ENCODE measurements at places on chromosomes 11 and 22.

- DNase-seq: no peak
Measured at GRCh38 chr11:119672597-119672996, 56.4 kb downstream of the NECTIN1 start.

DNA sequence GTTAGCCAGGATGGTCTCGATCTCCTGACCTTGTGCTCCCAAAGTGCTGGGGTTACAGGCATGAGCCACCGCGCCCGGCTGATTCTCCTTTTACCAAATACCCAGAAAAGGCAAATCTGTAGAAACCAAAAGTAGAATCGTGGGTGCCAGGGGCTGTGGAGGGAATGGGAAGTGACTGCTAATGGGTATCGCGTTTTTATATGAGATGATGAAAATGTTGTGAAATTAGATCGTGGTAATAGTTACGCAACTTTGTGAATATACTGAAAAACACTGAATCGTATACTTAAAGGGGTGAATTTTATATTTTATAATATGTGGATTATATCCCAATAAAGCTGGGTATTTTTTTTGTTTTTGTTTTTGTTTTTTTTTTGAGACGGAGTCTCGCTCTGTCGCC is 48.2 kb upstream of the CREB3L1 start:
- DNase-seq: no peak

DNA sequence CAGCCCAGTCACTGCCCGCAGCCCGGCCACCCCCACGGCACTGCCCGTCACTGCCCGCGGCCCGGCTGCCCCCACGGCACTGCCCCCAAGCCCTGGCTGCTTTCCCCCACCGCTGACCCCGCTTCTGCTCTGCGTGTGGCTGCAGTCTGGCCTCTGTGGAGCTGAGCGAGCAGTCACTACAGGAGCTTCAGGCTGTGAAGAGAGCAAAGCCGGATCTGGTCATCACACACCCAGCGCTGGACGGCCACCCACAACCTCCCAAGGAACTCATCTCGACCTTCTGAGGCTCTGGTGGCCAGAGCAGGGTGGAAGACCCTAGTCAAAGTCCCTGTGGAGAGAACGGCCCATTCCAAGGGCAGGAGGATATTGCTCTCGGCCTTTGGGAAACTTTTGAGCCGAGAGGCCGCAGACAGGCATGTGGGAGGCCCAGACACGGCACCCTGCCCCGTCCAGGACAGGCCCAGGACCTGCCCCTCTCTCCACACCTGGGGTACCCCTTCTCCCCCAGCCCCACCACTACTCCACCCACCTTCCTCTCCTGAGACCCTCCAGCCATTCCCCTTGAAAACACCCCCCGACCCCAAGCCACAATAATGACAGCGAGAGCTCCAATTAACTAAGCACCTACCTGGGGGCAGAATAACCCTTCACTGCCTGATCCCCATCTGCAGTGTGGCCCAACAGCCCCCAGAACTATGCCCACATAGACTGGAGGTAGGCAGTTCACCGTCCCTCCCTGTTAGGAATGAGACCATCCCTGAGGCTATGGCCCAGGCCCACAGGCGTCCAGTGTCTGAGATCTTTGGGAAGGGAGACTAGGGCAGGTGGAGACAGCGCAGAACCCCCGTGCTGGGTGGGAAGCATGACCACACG is 3.7 kb upstream of the PGGHG start:
- DNase-seq: no peak

GRCh38 chr11:29006668-29007067 is 898.5 kb downstream of the METTL15 start:
- no peak for DNase-seq

DNA sequence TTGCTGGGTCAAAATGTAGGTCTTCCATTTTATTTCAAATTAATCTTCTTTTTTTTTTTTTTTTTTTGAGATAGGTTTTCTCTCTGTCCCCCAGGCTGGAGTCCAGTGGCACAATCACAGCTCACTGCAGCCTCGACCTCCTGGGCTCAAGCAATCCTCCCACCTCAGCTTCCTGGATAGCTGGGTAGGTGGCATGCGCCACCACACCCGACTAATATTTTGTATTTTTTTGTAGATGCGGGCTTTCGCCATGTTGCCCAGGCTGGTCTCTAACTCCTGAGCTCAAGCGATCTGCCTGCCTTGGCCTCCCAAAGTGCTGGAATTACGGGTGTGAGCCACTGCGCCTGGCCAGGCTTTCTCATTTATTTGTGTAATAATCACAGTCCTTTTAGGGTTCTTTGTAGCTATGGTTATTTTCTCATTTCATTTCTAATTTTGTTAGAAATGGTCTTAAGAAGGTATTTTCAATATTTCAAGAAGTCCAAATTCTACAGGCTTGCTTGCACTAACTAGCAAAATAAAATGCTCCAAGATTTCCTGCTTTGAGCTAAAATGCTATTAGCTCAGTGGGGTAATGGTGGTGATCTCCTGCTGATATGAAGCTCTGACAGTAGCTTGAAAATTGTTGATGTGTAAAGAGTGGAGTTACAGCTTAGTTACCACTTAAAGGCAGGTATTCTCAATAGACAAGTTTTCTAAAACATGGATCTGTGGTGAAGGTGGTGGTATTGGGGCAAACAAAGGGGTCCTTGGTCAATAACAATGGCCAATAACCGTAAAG is 50.0 kb downstream of the RBX1 start:
- no peak for DNase-seq

- peak; percentile 7 for DNase-seq
Measured at GRCh38 chr11:111797145-111797581, 31.0 kb upstream of the PPP2R1B start.

DNA sequence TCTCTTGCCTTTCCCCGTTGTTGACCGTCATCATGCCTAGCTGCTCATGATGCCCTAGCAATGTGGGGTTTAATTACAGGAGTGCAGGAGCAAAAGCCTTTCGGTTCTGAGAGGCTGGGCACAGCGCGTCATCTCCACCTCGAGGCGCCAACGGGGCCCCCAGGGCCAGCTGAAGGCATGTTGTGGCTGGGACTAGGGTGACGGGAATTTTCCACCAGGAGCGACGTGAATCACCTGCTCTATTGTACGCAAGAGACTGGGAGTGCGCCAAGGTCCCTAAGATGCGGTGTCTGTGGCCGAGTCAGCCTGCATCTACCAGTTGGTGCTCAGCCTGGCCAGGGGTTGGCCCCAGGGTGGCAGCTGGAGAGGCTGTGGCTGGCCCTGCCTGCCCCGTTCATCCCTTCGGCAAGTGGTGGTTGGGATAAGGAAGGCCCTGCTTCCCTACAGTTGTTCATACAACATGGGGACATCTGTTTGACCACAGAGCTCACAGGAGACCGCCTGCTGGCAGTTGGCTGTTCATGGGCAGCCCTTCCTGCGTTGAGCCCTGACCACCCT is 1175.6 kb downstream of the BRD1 start:
- DNase-seq: peak; percentile 0

DNA sequence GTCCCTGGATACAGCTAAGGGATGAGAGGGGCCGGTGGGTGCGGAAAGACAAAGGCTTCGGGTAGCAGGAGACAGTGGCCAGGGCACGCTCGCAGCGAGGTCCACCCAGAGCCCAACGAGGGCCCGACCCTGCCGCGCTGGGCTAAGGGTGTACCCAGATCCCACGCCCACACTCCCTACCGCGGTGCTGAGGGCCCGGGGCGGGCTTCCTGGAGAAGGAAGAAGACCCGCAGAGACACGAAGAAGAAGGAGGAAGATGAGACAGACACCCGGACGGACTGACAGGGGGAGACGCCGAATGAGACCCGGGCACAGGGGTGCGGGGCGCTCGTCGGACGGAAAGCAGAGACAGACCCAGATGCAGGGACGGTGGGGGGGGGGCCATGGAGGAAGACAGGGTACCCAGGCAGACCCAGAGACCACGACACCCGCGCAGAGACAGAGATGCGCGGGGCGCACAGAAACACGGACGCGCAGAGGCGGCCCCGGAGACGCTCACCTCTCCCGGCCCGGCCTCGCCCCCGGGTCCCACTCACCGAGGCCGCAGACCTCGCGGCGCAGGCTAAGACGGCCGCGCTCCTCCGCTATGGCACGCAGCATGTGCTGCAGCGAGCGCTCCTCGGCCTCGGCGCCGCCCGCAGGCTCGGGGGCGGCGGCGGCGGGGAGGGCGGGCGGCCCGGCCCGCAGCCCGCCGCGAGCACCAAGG is 437 bp downstream of the KIAA0930 start:
- peak; percentile 30 for DNase-seq

DNA sequence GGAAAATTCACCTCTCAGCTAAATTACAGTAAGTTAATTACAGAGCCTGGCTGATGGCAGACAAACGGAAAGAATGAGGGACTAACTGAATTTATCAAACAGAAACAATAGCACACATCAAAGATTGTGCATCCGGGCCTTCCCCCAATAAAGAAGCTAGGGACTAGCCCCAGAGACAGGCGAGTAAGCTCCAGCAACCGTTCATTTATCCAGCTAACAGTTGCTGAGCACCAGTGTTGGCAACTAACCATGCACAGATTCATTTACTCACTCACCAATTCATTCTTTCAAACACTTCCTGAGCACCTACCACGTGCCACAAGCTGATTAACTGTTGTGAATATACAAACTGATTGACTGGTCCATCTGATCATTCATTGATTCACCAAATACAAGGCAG is 51.2 kb downstream of the SMCO4 start:
- no peak for DNase-seq

- no peak for DNase-seq
Measured at GRCh38 chr11:122344215-122344614, 228.2 kb upstream of the BLID start.

DNA sequence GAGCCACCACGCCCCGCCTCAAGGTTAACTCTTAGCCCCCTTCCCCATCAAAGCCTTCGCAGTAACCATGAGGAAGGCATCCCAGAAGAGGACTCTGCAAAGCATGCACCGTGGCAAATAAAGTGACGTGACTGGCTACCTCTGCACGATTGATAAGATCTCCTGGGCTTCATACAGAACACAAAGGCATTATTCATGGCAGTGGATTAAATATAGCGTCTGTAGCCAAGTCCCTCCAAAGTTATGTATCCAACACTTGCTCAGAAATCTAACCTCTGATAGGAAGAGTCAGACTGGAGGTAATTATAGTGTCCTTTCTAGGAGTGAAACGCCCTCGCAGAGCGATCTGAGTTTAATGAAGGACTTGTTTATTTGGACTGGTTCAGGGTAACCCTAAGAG is 22.4 kb downstream of the CPT1A start:
- no peak for DNase-seq

GRCh38 chr11:88478136-88478815 is 140.7 kb upstream of the CTSC start:
- DNase-seq: peak; percentile 80

GRCh38 chr11:32829680-32830412 is at the start of gene PRRG4:
Gene PRRG4, plus strand, starts transcription at chr11:32829927. Its CDS starts 603 bp downstream, at chr11:32830530.
- DNase-seq: peak; percentile 55

DNA sequence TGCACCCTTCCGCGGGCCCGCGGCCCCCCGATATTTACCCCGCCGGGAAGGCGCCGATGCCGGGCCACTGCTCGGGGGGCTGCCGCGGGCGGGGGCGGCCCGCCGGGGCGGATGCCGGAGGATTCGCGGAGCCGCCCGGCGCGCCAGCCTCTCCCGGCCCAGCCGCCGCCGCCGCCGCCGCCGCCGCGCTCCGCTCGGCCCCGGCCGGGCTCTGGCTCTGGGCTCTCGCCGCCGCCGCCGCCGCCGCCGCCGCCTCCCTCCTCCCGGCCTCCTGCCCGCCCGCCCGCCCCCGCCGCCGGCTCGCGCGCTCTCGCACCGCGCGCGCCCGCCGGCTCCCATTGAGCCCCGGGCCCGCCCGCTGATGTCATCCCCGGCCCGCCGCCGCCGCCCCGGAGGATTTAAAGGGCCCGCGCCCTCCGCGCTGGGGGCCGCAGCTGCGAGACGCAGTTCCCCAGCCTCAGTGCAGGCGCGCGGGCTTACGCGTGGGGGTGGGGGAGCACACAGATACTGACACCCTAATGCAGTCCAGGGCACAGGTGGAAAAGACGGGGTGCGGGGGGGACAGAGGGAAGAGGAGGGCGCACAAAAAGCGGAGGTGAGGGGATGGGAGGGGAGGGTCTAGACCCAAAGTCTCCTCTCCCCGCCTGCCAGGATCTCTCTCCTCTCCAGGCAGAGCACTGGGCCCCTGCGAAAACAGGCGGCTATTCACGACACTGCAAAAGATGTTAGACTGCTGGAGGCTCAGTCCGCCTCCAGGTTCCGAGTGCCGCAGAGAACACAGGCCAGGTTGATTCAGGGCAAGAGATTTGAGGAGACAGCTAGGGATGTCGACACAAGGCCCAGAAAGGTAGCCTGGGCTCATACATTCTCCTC is at the start of gene CSNK1E:
Gene CSNK1E, minus strand, starts transcription at position 312 of the 873 bp plus-strand sequence. CDS start 3,276 bp downstream, outside the sequence.
- peak; percentile 17 for DNase-seq

GRCh38 chr22:36595154-36595553 is 66.2 kb upstream of the EIF3D start:
- DNase-seq: no peak

DNA sequence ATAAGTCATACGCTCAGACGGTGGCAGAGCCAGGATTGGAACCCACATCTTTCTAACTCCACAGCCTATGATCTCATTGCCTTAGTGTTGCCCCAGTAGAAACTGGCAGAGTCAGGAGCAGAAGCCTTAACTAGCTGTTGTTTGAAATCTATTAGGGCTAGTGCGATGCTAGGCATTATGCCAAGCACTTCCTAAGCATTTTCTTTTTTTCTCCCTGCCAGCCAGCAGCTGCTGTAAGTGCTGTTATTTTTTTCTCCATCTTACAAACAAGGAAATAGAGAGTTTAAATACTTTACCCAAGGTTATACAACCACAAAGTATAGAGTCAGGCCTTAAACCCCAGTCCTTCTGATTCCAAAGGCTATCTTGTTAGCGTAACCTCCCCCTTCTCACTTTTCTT is 161.0 kb upstream of the SORL1-AS1 start:
- peak; percentile 94 for DNase-seq

DNA sequence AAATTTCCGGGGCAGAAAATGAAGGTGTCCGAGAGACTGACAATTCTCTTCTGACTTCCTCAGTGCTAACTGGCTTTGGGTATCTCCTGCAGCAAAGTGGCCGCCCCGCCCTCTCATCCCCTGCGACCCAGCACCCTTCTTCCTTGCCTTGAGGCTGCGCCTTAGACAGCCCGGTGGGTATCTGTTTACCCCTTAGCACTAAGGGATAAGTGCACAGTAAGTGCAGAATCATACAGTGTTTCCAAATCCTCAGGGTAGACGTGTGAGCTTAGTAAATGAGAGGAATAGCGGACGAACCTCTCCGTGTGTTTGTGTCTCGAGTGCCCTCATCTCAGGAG is 368 bp upstream of the CHORDC1 start:
- no peak for DNase-seq

GRCh38 chr22:33397381-33397907 is 339.3 kb upstream of the SYN3 start:
- DNase-seq: no peak

GRCh38 chr22:19524170-19525115 is at the start of gene CLDN5:
Gene CLDN5, minus strand, starts transcription at chr22:19524410. Its CDS starts 155 bp downstream, at chr22:19524255.
- peak; percentile 8 for DNase-seq

- no peak for DNase-seq
Measured at GRCh38 chr22:49365910-49366309, 461.8 kb downstream of the BRD1 start.

GRCh38 chr11:92308366-92308765 is 83.7 kb downstream of the FAT3 start:
- no peak for DNase-seq

DNA sequence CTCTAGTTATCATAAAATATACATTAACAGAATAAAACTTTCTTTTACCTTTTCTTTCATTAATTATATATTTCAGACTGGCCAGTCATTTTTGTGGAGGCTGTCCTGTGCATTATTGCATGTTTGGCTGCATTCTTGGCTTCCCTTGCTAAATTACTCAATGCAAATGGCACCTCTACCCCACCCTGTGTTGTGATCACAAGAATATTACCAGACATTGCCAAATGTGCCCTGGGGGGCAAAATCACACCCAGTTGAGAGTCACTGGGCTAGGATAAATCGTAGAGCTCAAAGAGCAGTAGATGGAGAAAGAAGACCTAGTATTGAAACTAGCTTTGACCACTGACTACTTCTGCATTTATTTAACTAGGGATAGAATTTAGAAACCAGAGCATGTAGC is 1257.8 kb upstream of the TENM4 start:
- DNase-seq: no peak

Measured in NCI-H1105 treated with DMSO at 0.1 percent for 48 hours (cell line).